ENCODE measurements at places on chromosomes 2 and 18.

DNA sequence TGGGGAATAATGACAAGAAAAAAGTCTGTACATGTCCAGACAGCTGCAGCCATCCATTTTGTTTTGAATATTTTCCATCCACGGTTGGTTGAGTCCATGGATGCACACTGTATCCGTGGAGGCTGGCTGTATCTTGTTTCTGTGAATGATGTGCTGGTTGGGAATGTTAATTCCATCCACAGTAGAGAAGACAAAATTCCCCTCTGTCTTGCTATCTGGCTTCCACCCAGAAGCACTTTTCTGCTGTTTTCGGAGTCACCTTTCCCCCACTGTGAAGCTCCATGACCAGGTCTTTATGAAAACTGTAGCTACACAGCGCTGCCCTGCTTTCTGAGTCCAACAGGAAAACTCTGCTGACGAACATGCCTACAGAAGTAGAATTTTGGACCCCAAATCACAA, 122.3 kb downstream of the HRH4 start:
- DNase-seq = no peak

DNA sequence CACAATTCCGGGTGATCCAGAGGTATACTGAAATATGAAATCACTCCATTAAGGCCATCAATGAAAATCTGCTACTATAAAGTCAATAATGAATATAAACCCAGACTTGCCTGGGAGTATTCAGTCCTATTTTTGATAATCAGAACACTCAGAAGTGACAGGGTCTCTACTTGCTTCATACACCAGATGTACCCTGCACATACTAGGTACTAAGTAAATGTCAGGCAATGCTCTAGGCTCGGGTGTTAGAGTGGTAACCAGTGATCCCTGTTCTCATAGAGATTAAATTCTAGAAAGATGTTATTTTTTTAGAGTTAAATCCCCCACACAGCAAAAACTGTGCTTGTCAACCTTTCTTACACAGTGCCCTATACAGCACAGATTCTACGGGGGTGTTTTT, 12.3 kb downstream of the STAT1 start:
- no peak for DNase-seq

DNA sequence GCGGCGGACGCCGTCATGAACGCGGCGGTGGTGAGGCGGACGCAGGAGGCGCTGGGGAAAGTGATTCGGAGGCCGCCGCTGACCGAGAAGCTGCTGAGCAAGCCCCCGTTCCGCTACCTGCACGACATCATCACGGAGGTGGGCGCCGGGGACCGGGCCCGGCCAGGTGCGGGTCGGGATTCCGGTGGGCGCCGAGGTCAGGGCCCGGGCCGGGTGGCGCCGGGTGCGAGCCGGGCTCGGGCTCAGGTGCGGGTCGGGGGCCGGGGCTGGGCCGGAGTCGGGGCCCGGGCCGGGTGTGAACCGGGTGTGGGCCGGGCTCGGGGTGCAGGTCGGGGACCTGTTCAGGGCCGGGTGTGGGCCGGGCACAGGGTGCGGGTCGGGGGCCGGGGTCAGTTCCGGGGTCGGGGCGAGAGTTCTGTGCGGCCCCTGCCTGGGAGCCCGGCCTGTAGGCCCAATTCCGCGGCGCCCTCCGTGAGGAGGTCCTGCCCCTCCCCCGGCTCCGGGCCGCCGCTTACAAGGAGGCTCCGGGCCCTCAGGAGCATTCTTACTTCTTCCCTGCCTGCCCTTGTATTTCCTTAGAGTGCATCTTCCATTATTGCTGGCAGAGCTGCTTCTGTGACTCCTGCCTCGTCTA, 447 bp downstream of the TRAF3IP1 start:
- DNase-seq = peak; percentile 25

- peak; percentile 72 for DNase-seq
Measured at GRCh38 chr2:26982102-26982742, 11.8 kb downstream of the MAPRE3 start.

- no peak for DNase-seq
Measured at GRCh38 chr2:18645315-18645714, 55.9 kb upstream of the NT5C1B start.

DNA sequence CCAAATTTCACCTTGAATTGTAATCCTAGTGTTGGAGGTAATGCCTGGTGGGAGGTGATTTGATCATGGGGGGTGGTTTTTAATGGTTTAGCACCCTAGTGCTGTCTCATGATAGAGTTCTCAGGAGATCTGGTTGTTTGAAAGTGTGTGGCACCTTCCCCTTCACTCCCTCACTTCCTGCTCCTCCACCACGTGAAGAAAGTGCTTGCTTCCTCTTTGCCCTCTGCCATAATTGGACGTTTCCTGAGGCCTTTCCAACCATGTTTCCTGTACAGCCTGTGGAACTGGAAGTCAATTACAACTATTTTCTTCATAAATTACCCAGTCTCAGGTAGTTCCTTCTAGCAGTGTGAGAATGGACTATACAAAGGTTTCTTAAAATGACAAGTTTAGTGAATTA, 251.8 kb upstream of the NETO1 start:
- DNase-seq = peak; percentile 65

DNA sequence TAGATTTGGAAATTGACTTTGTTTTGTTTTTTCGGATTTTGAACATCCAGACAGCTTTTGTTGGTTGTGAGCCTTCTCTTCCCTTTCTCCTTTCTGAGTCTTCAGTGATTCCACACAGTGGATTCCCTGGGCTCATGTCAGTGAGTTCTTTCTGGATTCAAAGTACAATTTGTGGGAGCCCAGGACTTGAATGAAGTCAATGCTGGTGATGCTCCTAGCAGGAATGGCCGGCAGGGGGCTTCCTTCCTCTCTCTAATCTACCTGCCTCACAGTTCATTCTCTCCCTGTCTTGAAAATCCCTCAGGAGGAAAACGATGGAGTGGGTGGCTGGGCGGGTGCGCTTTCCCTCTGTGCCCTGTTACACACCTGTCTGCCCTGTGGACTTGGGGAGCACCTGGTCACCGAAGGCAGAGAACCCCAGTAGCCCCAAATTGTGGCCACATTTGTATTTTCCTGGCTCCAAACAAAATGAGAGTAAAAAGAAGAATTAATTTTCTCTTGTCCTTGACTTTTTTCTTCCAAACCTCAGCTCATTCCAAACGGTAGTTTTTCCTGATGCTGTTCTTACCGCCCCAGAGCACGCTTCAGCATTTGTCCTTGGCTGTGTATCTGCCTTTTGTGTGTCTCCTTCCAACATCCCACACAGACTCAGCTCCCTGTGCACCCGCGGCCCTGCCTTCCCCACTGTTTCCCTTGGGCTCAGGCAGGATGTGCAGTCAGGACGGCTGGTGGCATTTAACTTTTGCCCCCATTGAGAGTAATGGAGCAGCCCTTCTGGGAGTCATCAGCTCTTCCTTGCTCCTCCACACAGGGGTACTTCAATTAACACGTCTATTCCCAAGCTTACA, 86.6 kb downstream of the MARCO start:
- DNase-seq = peak; percentile 29

DNA sequence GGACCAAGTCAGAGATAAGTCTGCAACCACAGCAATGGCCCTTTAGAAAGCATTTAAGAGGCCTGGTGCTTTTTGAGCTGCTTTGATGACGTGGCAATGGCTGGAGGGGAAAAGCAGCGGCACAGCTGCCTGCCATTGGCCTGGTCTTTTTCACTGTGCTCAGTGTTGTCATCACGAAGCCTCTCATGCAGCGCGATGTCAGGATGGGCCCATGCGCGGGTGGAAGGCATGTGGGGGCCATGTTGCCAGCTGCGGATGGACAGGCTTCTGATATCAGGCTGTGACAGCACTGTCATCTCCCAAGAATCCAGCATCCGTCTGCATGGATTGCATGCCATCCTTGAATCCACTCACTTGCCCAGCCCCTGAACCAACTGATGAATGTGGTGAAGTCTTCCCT, 204.5 kb downstream of the ACKR3 start:
- DNase-seq = no peak

- DNase-seq = peak; percentile 16
Measured at GRCh38 chr2:172168917-172169346, 66.2 kb upstream of the DLX2 start.

GRCh38 chr2:134491771-134492441, 226.9 kb downstream of the TMEM163 start:
- no peak for DNase-seq

GRCh38 chr2:30301551-30301950, 70.2 kb downstream of the LBH start:
- no peak for DNase-seq

GRCh38 chr18:77087393-77088141, 45.0 kb downstream of the MBP start:
- DNase-seq = no peak

GRCh38 chr2:96233880-96234316, 25.3 kb upstream of the STARD7 start:
- peak; percentile 54 for DNase-seq

GRCh38 chr18:62578980-62579511, 56.2 kb downstream of the ZCCHC2 start:
- no peak for DNase-seq

DNA sequence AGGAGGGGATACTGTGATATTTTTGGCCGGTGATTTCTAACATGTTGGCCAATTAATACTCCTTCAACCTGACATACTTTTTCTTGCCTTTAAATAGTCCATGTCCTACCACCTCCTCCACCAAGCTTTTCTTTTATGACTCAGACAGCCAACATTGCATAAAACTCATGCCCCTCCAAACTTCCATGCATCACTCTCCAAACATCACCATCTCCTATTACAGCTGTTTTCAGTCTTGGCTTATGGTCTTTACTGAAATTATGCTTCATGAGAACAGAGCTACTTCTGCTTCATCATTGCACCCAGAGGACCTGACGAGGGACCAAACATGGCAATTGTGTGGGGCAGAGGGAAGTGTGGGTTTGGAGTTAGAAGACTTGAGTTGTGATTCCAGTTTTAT, 305.4 kb downstream of the LPIN1 start:
- no peak for DNase-seq

DNA sequence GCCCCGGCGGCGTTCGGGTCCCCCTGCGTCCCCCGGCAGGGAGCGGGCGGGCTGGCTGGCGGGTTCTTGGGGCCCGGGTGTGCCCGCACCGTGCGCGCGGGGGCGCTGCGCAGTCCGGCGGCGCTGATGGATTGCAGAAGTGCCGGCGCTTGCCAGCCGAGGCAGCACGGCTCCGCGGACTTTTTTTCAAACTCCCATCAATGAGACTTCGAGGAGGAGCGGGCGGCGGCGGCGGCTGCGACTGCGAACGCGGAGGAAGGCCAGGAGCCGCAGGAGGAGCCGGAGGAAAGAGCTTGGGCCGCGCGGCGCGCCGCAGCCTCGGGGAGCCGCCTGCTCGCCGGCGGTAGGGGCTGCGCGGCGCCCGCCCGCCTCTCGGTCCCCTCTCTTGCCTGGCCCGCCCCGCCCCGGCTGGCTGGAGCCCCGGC, at the start of gene GLI2:
Gene GLI2 (plus strand): TSS at position 123 of the 425 bp plus-strand sequence. CDS start 61,453 bp downstream, outside the sequence.
- DNase-seq = peak; percentile 54

GRCh38 chr2:67437114-67437513, 40.0 kb downstream of the ETAA1 start:
- DNase-seq = no peak

GRCh38 chr2:51553476-51553875, 521.5 kb upstream of the NRXN1 start:
- DNase-seq = no peak

DNA sequence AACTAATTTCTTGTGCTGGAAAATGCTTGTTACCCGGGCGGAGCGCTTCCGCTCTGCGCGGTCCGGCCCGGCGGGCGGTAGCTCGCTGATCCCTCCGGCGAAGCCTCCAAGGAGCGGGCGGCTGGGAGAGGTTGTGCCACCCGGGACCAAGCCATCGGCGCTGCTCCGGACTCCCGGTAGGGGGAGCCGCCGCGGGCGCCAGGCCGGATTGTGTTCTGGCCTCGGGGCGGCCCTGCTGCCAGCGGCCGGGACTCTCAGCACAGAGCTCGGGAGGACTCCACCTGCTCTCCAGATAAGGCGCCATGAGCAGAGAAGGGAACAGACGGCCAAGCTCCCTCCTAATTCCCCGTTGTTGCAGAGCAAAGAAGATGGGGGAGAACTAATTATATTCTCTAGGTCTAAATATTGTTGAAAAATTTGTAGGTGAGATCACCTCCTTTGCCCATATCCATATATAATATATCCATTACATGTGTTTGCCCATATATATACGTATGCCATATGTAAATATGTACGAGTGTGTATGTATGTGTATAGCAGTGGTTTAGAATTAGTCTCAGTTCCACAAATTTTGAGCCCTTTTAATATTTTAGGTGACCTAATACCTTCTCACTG, 13.8 kb upstream of the SATB2 start:
- peak; percentile 68 for DNase-seq

GRCh38 chr2:240227538-240228428, 87.3 kb upstream of the OTOS start:
- DNase-seq = no peak

DNA sequence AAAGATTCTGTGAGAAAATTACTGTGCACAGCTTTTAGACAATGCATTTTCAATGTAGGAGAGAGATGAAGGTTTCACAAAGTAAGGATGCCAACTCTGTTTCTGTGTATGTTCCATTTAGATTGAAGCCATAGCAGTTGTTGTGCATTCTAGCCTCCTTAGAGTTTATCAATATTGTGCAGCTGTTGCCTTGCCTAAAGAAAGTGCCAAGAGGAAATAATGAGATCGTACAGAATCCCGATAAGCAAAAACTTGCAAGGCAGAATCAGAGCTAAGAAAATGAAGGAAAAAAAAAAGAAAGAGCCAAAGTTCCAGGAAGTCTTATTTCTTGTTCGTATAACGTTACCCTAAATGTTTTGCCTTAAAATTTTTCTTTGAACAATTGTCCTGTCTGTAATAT, 965.0 kb downstream of the DCDC2C start:
- DNase-seq = no peak

- DNase-seq = no peak
Measured at GRCh38 chr18:35303610-35304009, 13.6 kb upstream of the ZSCAN30 start.

DNA sequence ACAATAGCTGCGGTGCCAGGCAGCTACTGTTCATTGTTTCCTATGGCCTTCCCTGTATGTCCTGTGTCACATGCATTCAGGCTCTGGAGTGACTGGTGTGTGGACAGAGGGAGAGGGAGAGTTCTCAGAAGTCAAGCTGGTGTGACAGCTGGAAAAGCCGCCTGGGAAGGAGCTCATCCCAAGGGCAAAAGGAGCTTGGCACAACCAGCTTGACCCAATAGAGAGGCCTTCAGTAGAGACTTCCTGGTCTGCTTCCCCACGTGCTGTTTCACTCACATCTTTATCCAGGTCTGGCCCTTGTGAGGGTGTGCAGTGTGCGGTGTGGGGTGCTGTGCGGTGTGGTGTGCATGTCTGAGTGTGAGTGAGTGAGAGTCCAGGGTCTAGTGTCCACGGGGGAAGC, 11.1 kb upstream of the NT5DC4 start:
- no peak for DNase-seq

DNA sequence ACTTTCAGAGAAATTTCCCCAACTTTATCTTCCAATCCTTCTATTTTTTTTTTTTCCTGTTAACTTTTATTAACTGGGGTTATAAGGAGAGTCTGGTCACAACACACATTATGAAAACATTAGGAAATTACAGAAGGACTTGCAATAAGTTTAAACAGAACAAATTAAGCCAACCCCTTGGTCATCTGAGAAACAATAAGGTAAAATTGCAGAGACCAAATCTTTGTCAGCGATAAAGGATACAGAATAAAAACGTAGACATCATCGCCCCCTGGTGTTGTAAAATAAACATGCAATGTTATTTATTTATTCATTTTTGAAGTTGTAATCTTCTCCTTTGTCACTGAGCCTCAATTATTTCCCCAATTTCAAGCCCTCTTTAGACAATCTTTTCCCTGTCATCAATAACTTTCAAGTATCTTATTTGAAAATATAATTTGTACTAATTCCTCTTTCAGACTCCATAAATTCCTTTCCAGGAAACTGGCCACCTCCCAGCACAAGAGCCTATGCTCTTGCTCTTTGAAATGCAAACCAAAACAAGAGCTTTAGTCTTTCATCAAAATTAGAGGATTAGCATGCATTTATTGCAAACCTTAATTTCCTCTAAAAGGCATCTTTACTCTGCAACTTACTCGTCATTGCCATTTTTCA, 19.5 kb downstream of the G6PC2 start:
- DNase-seq = peak; percentile 84
